ENCODE measurements at places on chromosomes 1 and 21.

DNA sequence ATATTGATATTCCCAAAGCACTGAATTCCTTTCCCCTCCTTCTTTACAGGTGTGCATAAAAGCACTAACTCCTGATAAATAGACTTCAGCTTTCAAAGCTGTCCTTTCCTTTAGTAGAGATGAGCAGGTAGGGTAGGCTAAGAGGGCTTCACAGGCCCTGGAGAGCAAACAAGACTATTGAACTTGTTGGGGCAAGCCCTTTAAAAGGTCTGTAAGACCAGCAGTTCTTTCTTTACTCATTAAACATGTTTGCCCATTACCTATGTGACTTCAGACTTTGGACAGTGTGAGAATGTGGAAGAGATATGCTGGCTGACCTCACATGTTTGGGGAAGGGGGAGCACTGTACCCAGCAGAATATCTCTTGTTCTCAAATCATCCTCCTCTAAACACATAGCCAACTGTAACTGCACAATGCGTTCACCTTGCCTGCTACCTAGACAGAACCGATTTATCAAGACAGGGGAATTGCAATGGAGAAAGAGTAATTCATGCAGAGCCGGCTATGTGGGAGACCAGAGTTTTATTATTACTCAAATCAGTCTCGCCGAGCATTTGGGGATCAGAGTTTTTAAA lies 27.1 kb upstream of the HAO2 start:
- DNase-seq = no peak

- no peak for DNase-seq
These were observed 38.8 kb upstream of the FAM3B start for GRCh38 chr21:41277846-41278245.

DNA sequence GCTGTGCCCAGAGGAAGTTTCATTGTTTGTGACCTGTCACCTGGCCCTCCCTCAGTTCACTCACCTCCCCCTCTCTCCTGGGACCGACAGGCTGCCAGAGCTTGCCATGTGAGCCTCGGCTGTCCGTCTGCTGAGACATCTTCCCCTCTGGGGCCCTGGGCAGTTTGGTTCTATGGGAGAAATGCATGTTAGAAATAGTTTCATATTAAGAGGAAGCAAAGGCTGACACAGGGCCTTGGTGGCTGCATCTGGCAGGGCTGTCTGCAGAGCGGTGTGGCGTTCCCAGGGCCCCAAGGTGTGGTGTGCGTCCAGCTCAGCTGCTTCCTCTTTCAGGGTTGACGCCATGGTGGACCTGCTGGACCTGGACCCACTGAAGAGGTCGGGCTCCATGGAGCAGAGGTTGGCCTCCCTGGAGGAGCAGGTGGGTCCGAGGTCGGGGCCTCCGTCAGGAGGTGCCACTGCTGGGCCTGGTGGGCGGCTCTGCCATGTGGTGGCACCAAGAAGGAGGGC lies 31.9 kb upstream of the LRRC3 start:
- DNase-seq = no peak

DNA sequence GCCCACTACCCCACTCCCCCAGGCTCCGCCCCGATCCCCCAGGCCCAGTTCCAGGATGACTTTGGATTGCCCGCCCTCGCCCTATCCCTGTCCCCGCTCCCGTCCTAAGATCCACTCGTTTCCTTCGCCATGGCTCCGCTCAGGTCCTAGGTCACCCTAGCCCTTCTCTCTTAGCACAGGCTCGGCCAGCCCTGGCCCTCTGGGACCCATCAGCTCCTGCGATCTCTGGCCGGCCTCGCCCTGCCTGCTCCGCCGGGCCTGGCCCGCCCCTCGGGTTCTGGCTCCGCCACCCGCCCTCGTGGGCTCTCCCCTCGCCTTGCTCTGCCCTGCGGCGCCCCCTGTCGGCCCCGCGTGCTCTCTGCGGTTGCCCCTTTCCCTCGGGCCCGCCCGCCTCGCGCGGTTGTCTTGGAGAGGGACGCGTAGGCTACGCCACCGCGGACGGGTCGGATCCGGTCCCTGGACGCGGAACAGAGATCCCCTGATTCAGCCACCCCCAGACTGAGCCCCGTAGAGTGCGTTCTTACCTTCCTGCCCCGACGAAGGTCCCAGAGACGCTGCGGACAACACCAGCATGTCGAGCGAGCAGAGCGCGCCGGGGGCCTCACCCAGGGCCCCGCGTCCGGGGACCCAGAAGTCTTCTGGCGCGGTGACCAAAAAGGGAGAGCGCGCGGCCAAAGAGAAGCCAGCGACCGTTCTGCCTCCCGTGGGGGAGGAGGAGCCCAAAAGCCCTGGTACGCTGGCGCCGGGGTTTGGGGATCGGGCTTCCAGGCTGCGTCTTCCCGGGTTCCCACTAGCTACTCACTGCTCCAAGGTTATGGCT lies at the start of gene LRRC71:
LRRC71 (plus strand) TSS at position 400 of the 820 bp plus-strand sequence; CDS start at position 572, 172 bp downstream.
- peak; percentile 22 for DNase-seq

- DNase-seq = no peak
These were observed 6.8 kb upstream of the ACKR1 start for GRCh38 chr1:159197561-159198557.

DNA sequence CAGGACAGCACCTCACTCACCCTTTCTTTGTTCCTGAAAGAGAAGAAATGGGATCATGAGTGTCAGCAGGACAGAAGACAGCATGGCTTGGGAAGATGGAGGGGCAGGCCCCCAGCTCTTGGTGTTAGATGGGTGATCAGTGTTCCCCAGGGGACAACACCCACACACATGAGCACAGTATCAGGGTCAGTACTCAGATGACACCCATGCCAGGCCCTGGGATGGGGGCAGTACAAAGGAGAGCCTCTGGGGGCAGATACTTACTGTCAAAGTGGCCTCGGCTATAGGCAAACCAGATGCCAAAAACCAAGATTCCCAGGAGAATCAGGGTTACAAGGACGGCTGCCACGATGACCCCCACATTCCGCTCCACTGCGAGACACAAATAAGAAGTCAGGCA lies 21.6 kb downstream of the F11R start:
- DNase-seq = no peak

DNA sequence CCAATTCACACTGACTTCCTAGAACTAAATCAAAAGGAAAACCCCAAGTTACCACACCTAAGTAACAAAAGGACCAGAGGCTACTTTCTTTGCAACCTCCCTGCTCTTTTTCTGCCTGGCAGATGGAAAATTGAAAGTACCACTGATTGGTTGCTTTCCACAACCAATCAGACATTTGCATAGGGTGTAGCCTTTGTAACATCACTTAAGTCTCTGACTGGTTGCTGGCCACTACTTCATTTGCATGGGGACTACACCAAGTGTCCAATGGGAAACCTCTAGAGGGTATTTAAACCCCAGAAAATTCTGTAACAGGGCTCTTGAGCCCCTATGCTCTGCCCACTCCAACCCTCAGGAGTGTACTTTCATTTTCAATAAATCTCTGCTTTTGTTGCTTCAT lies 365.0 kb downstream of the LTN1 start:
- DNase-seq = no peak

DNA sequence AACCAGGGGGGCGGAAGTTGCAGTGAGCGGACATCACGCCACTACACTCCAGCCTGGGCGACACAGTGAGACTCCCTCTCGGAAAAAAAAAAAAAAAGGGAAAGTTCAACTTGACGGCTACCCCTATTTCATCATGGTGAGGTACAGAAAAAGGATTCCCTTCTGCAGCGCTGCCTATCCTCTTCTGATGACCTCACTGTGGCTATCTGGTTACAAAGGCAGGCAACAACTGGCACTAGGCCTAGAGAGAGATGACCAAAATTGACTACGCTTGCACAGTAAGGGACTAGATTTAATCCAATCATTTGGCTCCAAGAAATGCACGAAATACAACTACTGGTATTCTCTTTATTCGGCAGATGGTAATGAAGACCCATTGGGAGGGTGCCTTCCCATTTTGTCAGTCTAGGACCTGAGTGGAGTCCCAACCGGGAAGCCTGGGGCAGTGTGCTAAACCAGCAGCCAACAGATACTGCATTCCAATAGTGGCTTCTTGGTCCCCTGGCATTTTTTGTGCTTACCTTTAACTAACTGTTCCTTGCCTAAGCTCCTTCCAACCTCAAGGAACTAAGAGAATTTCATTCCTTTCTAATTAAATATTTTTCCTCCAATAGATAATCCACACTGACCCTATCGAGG lies 36.6 kb downstream of the ITPKB start:
- no peak for DNase-seq

GRCh38 chr1:156641761-156642264 lies at the start of gene BCAN:
Gene BCAN (plus strand): TSS chr1:156642117. CDS start chr1:156646055, 3,938 bp downstream.
- no peak for DNase-seq

- no peak for DNase-seq
These were observed 44.0 kb downstream of the OPTC start for GRCh38 chr1:203537806-203538464.

- DNase-seq = no peak
These were observed 121.2 kb downstream of the ACBD6 start for GRCh38 chr1:180381184-180381580.

GRCh38 chr21:25563361-25564116 lies 43.7 kb downstream of the MRPL39 start:
- peak; percentile 55 for DNase-seq

DNA sequence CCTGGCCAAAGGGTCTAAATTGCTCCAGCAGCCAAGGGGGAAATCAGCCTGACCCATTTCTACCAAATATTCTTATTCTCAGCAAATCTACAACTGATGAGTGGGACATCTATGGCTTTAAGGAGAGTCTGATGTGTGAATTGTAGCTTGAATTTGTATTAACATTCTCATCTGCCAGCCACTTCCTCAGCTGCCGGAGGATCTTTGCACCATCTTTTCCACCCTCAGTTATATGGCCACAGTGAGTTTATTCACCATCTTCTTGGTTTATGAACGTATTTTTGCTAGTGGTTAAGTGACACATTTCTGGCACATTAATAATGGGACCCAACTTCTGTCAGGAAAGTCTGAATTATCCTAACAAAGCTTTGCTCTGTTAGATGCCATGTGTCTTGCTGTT lies 69.6 kb downstream of the COLGALT2 start:
- DNase-seq = no peak

DNA sequence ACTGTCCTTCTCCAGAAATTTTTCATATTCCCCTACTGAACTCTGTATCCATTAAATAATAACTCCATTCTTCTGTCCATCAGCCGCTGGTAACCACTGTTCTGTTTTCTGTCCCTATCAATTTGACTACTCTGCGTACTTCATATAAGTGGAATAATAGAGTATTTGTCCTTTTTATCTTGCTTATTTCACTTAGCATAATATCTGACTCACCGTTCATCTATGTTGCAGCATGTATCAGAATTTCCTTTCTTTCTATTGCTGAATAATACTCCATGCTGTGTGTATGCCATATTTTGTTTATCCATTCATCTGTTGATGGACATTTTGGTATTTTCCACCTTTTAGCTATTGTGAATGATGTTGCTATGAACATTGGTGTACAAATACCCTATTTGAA lies 71.9 kb downstream of the CEP350 start:
- DNase-seq = no peak

- no peak for DNase-seq
These were observed 14.5 kb downstream of the PSMG1 start for GRCh38 chr21:39168800-39169199.

- no peak for DNase-seq
These were observed 161.0 kb upstream of the CHRM3 start for GRCh38 chr1:239225396-239225795.

DNA sequence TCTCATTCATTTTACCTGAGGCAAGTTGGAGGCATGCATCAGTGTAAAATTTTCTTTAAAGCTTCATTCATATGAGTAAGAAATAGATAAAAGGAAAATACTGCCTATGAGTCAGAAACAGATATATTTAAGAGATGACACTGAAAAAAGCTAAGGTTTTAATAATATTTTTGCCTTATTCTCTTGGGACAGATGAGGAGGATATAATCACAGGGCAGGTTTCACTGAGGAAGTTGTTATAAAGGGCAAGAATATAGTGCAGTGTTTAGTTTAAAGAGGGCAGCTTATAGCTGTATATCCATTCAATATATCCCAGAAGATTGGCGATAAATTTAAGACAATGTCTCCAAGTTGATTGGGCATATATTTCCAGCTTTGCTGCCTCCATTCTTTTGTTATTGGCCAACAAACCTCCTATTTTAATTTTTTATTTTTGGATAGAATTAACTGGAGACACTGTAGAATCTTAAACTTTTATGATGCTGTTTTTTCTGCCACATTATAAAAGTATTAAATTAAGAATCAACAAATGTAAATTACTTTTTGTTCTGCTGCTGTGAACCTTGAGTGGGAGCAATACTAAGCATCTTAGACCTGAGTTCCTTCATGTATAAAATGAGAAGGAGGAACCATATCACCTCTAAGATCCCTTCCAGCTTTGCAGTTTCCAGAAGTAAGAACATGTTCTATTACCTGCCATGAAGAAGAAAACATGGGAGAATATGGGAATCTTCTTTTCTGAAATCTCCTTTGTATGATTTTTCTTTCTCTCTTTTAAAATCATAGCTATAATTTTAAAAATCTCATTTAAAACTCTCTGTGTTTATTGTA lies 171.6 kb downstream of the S1PR1 start:
- DNase-seq = no peak

- DNase-seq = no peak
These were observed 38.2 kb downstream of the RABGAP1L start for GRCh38 chr1:174197547-174197946.

DNA sequence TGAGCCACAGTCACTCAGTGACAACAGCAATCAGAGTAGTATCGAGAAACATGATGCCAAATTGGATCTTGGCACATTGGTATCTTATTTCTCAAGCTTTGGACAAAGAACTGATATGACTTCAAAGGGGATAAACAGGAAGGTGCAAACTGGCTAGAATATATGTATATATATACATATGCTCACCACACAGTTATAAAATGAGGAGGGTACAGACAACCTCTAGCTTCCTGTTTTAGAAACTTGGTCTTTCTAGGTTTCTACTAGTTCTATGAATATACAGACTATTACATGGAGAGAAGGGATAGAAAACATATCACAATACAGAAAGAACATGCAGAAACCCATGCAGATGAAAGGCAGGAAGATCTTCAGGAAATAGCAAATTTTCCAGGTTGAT lies 292.1 kb upstream of the SNX7 start:
- no peak for DNase-seq

GRCh38 chr1:224333939-224334786 lies 4.2 kb upstream of the NVL start:
- no peak for DNase-seq

DNA sequence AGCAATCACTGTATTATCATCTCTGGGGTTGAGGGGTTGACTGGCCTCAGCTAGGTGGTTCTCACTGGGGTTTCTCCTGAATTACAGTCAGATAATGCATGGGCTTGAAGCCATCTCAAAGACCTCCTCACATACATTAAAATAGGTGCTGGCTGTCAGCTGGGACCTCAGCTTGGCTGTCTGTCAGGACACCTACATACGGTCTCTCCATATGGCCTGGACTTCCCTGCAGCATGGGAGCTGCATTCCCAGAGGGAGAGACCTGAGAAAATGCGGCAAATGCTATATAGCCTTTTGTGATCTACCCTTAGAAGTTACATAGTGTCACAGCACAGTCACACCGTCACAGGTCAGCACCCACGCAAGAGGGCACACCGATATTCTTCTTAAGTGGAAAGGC lies 93.6 kb downstream of the TSEN15 start:
- no peak for DNase-seq
